Dermis lymphatic vessel endothelial cell (primary cell): ENCODE measurements at places on chromosomes 2 and 18. TPM values are rescaled to one million over a fixed set of nuclear protein-coding genes. Genes with fewer than 3 reads are reported as not detected.

The MARCHF7 gene
- 86.0 and 133 TPM in 2 replicates for total RNA-seq

The RNF149 gene
- 41.8 and 45.0 TPM in 2 replicates for total RNA-seq

The C2orf80 gene
- total RNA-seq, result not detected in 2 replicates

The PREB gene
- total RNA-seq, result 25.3 and 28.4 TPM in 2 replicates

The ACOXL gene
- total RNA-seq, result not detected in 2 replicates

The NFATC1 gene
- total RNA-seq, result 21.0 and 21.1 TPM in 2 replicates

The C2orf81 gene
- under 0.01 TPM in 1 of 2 replicates, not detected in the other for total RNA-seq

The FAM168B gene
- total RNA-seq, result 93.3 and 111 TPM in 2 replicates
